Liver (tissue), 10 donors: ENCODE measurements at places on chromosomes 12 and 14. TPM values are rescaled to one million over a fixed set of nuclear protein-coding genes. Genes with fewer than 3 reads are reported as not detected.

Gene ABCD2
- 0.05 TPM for polyA plus RNA-seq

- H3K4me3 ChIP-seq: no peak overlapping the region
- H3K27ac ChIP-seq: no peak overlapping the region
- no peaks in the 10 kb centered on the region for H3K27me3 ChIP-seq
- H3K36me3 ChIP-seq: no peaks in the 10 kb centered on the region
Observed at GRCh38 chr14:40983604-40984003, 623.1 kb upstream of the LRFN5 start.

GRCh38 chr12:114732426-114733030, 48.6 kb upstream of the TBX3 start:
- no peak overlapping the region for H3K27ac ChIP-seq
- DNase-seq: no peak
- no peaks in the 10 kb centered on the region for H3K27me3 ChIP-seq
- H3K4me3 ChIP-seq: no peak overlapping the region
- H3K4me1 ChIP-seq: peaks cover 10% of the 10 kb centered on the region
- H3K36me3 ChIP-seq: no peaks in the 10 kb centered on the region

- DNase-seq: no peak
- no peaks in the 10 kb centered on the region for H3K4me1 ChIP-seq
- no peak overlapping the region for H3K27ac ChIP-seq
- H3K4me3 ChIP-seq: no peak overlapping the region
- peaks cover 2% of the 10 kb centered on the region for H3K27me3 ChIP-seq
Observed at GRCh38 chr14:87691042-87691881, 301.7 kb downstream of the GALC start.

DNA sequence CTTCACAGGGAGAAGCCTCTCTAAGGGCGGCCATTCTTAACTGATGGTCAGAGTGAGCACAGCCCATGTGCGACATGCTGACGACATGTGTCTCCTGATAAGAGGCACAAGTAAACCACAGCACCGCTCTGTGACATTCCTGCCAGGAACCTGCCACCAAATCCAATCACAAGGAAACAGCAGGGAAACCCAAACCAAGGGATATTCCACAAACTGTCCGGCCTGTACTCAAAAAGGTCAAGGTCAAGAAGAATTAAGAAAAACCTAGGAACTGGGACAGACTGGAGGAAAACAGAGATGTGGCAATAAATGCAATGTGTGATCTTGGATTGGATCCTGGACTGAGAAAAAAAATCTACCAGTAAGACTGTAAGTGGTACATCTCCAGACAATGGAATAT, 91.9 kb downstream of the SYNE3 start:
- no peak for DNase-seq
- H3K36me3 ChIP-seq: peaks cover 7% of the 10 kb centered on the region
- no peak overlapping the region for H3K4me3 ChIP-seq
- H3K27ac ChIP-seq: no peak overlapping the region
- H3K27me3 ChIP-seq: no peaks in the 10 kb centered on the region

GRCh38 chr12:65898241-65898640, 74.0 kb downstream of the HMGA2 start:
- H3K4me3 ChIP-seq: no peak overlapping the region
- no peak for DNase-seq
- H3K27ac ChIP-seq: no peak overlapping the region
- H3K27me3 ChIP-seq: no peaks in the 10 kb centered on the region
- no peaks in the 10 kb centered on the region for H3K4me1 ChIP-seq
- no peaks in the 10 kb centered on the region for H3K36me3 ChIP-seq

GRCh38 chr12:73589220-73589619, 948.4 kb upstream of the ATXN7L3B start:
- H3K27ac ChIP-seq: no peak overlapping the region
- no peaks in the 10 kb centered on the region for H3K36me3 ChIP-seq
- H3K4me1 ChIP-seq: no peaks in the 10 kb centered on the region
- H3K27me3 ChIP-seq: no peaks in the 10 kb centered on the region

Gene TCL1B
- polyA plus RNA-seq: not detected

DNA sequence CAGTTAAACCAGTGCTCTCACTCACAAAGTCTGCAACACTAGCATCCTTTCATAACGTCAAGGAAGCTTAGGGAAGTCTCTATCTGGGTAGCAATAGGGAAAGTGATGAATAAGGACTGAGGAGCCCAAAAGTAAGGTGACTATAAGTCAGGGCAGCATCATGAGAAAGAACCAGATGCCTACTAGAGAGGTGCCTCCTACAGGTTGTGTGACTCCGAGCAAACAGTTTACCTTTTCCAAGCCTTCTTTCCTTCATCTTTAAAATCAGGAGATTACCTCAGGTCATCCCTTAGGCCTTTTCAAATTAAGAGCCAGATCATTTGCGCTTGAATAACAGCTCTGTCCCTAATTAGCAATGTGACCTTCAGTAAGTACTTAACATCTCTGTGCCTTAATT, 40.2 kb downstream of the RTN1 start:
- no peaks in the 10 kb centered on the region for H3K27me3 ChIP-seq
- no peaks in the 10 kb centered on the region for H3K36me3 ChIP-seq
- no peaks in the 10 kb centered on the region for H3K4me1 ChIP-seq
- no peak overlapping the region for H3K4me3 ChIP-seq
- DNase-seq: no peak
- no peak overlapping the region for H3K27ac ChIP-seq

DNA sequence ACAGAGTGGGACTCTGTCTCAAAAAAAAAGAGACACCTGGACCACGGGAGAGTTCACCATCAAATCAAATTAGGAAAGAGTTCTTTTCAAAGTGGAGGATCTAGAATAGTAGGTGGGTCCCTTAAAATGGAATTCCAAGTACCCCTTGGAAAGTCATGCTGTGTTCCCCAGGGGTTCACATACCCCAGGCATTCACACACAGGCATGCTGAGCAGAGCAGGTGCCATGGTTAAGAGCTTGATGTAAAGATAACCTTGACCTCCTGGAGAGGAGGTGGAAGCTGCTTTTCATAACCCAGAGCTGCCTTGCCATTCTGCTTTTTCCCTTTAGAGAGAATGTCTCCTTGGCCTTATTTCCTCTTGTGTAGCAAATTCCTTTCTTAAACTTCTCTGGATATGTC, 14.2 kb upstream of the SRSF5 start:
- no peaks in the 10 kb centered on the region for H3K27me3 ChIP-seq
- no peak overlapping the region for H3K4me3 ChIP-seq
- H3K27ac ChIP-seq: no peak overlapping the region

DNA sequence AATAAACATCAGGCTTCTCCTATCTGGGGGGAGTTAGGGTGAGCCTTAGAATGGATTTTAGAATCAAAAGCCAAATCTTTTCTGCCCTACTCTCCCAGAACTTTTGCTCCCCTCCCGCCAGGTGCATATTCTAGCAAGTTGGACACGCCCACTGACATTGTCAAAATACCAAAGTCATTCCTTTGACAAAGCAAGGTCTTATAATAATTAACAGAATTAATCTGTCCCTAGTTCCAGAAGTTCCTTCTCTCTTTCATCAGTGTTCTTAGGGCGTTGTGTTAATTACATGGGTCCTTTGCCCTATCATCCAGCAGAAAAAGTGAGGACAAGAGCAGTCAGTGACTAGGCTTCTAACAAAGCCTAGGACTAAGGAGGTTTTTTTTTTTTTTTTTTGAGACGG, 2.4 kb downstream of the PRR13 start:
- no peak for DNase-seq
- H3K27ac ChIP-seq: no peak overlapping the region
- H3K4me1 ChIP-seq: peaks cover 19% of the 10 kb centered on the region

Gene DEPDC4
- 2.1 TPM for polyA plus RNA-seq

Gene TMEM132D
- polyA plus RNA-seq: 0.01 TPM

- no peaks in the 10 kb centered on the region for H3K27me3 ChIP-seq
- H3K36me3 ChIP-seq: no peaks in the 10 kb centered on the region
- no peaks in the 10 kb centered on the region for H3K4me1 ChIP-seq
- H3K27ac ChIP-seq: no peak overlapping the region
- no peak overlapping the region for H3K4me3 ChIP-seq
Observed at GRCh38 chr14:61433169-61433568, 111.8 kb downstream of the PRKCH start.

DNA sequence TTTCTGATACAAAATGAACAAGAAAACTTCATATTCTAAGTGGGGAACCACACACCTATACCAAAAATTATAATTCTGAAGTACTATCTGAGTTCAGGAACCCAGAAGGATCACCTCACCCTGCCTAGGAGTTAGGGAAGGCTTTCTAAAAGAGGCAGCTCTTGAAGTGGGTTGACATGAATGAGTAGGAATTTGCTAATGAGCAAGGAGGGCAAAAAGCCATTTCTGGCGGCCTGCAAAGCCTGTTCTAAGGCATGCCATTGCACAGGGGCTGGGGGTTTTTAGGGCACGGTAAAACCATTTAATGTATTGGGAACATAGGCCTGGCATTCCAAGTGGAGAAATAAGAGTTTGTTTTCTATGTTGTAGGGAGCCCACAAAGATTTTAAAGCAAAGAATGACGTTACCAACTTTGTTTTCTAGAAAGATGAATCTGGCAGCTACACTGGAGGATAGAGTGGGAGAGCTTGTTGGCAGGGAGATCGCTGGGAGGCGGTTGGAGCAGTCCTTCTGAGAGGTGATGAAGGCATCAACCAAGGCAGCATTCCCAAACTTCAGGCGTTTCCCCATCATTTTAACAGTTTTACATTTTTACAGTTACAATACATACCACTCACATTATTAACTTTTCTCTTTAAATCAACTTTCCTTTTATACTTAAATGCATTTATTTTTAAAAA, 14.1 kb downstream of the IFT43 start:
- no peaks in the 10 kb centered on the region for H3K27me3 ChIP-seq
- no peak overlapping the region for H3K27ac ChIP-seq
- H3K36me3 ChIP-seq: peaks cover 47% of the 10 kb centered on the region

Gene BLOC1S1
- polyA plus RNA-seq: 150 TPM

DNA sequence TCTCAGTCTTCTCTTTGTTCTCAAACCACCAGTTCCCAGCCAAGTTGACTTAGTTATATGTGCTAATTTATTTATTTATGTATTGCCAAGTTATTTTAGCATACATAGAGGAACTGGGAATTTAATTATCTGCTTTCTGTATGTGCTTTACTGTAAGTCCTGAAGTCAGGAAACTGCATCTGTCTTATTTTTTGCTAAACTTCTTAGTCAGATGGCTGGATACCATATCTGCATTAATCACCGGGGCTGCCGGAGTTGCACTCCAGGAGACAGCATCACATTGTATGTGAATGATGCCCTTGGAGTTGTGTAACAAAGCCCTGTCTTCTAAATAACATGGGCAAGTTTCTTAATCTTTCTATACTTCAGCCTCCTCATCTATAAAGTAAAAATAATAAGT, 96.2 kb downstream of the MON2 start:
- peaks cover 2% of the 10 kb centered on the region for H3K4me1 ChIP-seq
- no peaks in the 10 kb centered on the region for H3K27me3 ChIP-seq
- H3K36me3 ChIP-seq: peaks cover 22% of the 10 kb centered on the region
- DNase-seq: no peak
- H3K27ac ChIP-seq: no peak overlapping the region

- H3K4me3 ChIP-seq: no peak overlapping the region
- no peaks in the 10 kb centered on the region for H3K4me1 ChIP-seq
- DNase-seq: no peak
Observed at GRCh38 chr14:92414690-92415445, 91.9 kb downstream of the SLC24A4 start.
